ENCODE measurements at places on chromosomes 2 and 18.

- DNase-seq, result no peak
Measured at GRCh38 chr2:9690716-9691498, 60.1 kb upstream of the YWHAQ start.

- peak; percentile 76 for DNase-seq
Measured at GRCh38 chr18:13221869-13222855, 3.6 kb downstream of the LDLRAD4 start.

DNA sequence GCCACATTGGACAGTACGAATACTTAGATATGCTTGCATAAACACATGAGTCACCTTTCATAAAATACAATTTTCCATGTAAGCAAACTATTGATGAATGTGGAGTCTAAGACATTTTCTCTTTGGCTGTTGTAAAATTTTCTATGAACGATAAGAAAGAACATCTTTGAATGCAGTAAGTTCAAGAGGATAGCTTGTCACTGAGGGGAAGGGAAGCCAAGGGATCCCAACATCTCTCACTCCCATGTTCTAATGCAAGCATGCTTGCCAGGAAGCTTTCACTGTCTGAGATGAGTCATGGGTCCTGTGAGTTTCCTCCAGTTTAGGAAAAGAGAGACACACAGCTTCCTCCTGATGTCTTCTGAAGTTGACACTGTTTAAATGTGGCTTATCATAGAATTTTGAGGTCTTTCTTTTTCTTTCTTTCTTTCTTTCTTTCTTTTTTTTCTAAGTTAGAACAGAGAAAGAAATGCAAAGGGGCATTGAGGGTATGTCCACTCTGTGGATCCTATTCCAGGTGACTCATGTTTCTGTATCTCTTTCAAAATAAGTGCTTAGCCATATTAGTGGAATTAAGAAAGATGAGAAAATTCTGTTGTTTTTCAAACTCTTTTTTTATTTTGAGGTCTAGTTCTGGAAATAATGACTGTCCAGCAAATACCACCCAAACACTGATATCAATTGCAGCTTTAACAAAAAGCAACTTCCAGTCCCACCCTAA lies 146.6 kb downstream of the RDH14 start:
- peak; percentile 37 for DNase-seq

GRCh38 chr2:195732574-195732973 lies 75.5 kb downstream of the SLC39A10 start:
- DNase-seq, result no peak

DNA sequence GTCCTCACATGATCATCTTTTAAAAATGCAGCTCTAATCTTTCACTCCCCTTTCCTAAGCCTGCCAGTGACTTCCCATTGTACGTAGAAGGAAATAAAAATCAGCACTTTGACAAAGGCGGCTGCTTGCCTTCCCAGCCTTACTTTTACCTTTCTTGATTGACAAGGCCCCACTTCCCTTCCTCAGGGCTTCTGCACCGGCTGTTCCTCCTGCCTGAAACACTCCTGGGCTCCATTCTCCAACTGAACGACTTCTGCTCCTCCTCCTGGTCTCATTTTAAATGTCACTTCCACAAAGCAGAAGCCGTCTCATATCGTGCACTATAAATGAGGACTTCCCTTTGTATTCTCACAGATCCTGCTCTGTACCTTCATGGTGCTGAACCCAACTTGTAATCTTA lies 56.1 kb downstream of the OSBPL6 start:
- peak; percentile 44 for DNase-seq

DNA sequence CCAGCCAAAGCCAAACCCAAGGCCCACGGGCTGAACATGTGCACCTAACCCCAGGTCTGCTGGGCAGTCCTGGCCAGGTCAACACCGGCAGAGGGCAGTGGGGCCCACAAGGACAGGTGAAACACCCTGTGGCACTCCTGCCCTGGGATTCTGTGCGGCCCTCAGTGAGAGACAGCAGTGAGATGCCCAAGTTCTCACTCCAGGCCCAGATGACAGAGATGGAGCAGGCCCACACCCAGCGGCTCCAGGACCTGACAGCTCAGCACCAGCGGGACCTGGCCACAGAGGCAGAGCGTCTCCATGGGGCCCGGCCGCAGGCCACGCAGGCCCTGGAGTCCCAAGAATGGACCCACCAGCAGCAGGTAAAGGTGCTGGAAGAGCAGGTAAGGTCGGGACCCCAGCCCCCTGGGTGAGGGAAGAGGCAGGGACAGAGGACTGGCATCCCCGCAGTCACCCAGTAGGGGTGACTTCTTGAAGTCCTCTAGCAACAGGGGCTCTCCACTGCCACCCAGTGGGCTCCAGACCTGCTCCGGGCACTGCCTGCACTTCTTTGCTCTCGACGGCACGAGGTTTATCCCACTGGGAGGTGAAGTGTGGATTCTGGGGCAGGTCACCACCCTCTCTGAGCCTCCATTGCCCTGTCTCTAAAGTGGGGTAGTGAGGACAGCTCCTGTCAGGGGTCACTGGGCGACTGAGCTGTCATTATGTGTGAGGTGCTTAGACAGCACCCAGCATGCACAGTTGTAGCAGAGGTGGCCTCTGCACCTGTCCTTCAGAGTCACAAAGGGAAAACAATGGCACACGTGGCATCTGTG lies 8.8 kb upstream of the SNED1 start:
- DNase-seq, result peak; percentile 54

- peak; percentile 72 for DNase-seq
Measured at GRCh38 chr2:152740743-152741328, 22.4 kb downstream of the ARL6IP6 start.

DNA sequence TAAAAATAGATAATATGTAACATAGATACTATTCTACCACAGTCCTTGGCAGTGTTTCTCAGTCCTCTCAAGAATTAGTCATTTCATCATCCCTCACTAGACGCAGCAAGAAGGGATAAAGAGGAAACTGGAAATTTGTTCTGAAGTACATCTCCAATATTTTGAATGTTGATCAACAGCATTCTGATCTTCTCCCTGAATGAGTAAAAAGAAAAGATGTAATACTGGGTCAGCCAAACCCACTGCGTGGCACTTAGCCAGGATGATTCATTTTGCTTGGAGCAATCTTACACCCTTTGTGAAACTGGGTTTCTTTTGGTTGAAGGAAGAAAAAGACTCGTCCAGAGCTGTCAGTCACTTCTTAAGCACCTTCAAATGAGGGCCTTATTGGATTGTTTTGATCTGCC lies 54.1 kb downstream of the TAF1B start:
- peak; percentile 90 for DNase-seq

DNA sequence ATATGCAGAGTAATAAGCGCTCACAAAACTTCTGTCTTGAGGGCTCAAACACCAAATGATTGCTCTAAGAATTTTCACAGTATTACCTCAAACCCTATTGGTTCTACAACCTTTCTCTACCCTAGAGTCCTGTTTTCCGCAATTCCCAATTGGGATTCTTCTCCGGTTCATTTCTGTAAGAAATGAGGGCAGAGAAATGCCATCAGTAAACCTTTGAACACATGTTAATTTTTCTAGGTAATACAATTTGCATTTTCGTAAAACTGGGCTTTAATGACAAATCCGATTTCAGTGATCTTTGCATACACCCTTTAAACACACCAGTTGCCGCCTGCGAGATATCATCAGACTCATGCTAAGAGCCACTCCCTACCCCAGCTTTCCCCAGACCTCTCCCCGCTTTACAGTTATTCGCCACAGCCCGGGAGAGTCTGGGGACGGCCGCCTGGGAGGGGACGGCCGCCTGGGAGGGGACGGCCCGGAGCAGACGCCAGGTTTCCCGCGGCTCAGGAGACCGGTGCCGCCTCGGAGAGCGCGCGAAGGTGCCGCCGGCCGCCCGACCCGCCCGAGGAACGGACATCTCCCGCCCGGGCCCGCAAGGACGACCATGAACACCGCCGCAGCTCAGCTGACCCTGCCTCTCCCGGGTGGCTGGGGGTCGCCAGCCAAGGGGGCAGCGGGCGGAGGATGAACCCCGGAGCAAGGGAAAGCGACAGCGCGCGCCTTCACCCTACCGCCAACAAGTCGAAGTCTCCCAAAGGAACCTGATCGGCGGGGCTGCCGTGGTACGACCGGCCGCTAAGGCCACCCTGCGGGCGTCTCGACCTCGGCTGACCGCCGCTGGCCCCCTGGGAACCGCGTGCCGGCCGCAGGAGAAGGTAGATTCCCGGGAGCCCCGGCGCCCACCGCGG lies 463 bp downstream of the SMC6 start:
- DNase-seq, result peak; percentile 51

DNA sequence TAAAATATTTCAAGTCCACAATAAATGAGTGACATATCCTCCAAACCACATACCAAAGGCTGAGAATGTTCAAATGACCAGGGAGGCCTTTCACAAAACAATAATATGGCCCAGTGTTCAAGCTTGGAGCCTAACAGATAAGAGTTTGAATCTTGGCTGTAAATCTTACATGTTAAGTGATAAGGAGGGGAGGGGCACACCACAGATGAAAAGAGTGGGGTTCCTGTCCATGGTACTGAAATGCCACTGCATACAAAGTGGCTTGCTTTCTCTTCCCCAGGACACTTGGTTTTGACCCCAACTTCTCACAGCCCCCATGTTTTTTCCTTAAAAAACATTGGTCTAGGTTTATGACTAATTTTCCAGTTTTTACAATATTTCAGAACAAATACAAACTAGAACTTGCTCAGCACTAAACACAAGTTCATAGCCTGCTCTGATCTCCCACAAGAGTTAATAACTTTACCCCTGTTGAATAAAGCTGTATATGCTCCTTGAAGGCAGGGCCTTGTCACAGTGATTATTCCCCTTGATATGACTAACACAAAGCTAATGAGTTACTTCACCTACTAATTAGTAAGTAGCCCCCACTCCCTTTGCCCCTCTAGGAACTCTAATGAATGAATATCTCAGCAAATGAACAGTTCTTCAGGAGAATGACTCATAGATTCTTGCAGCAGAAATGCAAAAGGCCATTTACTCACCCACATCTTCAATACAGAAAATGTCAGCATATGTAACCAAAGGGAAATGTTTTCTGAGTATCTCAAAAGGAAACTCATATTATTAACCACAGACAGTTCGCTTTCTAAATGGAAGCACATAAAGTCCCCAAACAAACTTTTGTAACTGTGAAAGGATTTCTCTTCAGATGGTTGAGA lies 142.2 kb downstream of the SATB2 start:
- peak; percentile 1 for DNase-seq

DNA sequence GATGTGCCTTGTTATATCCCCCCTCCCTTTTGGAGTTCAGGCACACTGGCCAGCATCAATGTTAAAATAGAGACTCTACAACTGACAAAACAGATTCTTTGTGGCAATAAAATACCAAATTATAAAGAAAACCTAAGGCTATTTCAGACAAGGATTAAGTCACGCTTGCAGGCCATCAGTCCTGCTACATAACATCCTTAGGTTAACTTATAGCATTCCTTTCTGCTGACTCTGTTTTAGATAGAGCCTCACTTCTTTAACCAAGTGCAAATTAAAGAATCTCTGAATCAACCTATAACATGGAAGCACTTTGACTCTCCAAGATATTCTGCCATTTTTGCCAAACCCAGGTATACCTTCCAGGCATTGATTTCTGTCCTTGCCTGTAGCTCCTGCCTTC lies 784.6 kb downstream of the RNF144A start:
- DNase-seq, result no peak

GRCh38 chr2:106720026-106720425 lies 165.9 kb downstream of the ST6GAL2 start:
- DNase-seq, result no peak
